Effector memory CD4-positive, alpha-beta T cell (primary cell): ENCODE measurements at places on chromosomes 1 and 21.

DNA sequence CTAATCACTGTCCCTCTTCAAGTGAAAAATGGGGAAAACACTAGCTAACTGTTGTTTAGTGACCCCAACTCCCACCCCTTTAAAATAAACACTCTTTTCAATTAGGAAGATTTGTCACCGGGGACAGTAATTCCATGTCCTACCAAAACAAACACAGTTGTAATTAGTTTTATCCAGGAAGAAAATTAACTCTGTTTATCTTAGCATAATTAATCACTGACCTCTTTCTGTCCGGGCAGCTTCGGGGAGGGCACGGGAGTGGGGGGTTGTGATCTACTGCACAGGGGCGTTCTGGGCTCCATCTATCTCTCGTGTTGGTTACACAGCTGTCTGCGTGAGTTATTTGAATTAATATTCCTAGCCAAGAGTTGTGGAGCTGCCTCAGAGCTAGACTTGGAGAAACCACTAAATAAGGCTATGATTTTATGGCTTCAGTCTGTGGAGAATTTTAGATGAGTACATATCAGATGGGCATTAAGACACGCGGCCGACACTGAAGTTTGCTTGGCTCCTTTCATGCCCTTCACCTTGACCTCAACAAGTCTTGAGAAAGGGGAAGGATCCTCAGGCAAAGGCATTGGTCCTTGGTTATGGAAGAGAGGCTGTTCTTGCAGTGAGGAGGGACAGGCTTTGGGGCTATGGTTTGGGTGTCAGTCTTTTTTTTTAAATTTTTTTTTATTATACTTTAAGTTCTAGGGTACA, 102.0 kb upstream of the TRABD2B start:
- DNase-seq: no peak

GRCh38 chr1:168509875-168510791, 33.7 kb downstream of the XCL2 start:
- DNase-seq: no peak

DNA sequence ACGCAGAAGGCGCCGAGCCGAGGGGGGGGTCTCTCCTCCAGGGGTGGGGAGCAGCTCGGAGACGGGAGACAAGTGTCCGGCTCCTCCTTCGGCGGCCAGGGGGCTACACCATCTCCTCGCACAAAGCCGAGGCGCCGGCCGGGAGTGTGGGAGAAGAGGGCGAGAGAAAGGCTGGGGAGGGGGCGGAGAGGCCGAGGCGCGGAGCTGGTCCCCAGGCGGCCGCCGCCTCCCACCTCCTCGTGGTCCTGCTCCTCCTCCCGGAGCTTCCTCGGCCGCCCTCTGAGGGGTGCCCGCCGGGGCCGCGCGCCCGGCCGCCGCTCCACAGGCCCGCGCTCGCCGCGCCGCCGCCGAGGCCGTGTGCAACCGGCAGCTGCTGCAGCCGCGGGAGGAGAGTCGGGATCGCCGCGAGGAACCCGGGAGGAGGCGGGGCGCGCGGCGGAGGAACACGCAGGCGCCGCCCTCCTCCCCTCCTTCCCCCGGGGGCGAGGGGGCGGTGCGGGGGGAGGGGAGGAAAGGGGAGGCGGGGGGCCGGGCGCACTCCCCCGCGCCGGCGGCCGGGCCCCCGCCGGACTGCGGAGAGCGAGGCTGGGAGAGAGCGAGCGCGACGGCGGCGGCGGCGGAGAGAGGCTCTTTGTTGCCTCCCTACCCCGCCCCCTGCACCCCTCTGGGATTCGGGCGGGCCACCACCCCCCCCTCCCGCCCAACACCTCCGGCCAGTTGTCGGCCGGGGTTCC, at the start of gene ENAH:
Gene ENAH, minus strand, starts transcription at position 395 of the 734 bp plus-strand sequence. CDS start 433 bp downstream, outside the sequence.
- DNase-seq: no peak

DNA sequence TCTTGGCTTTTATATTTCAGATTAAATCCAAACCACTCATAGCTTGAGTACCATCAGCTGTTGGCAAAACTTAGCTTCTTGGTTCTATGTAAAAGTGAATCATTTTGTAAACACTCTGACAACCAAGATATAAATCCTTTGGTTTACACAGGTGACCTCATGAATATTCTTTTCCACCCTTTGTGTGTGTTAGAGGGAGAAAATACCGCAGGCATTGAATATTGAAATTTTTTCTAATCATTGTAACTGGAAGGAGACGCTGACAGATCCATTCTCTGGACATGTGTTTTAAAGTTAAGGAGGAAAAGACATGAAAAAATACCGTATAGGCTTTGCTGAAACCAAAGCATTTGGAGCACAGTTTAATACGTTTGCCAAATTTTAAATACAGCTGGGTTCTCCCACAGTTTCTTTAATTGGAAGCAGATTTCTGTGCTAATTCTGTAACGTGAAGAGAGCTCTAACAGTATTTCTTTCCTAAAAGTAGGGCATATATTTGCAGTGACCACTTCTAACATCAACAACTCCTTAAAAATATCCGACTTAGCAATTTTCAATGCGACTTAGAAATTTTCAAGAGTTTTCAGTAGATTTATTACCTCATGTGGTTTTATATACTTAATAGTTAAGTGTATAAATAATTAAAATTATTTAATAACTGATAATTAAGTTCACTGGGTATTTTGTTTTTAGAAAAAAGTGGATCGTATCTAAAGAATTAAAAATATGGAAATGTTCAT, 388.2 kb downstream of the USP25 start:
- DNase-seq: no peak

- no peak for DNase-seq
Observed at GRCh38 chr1:235952950-235953615, 86.4 kb upstream of the LYST start.

DNA sequence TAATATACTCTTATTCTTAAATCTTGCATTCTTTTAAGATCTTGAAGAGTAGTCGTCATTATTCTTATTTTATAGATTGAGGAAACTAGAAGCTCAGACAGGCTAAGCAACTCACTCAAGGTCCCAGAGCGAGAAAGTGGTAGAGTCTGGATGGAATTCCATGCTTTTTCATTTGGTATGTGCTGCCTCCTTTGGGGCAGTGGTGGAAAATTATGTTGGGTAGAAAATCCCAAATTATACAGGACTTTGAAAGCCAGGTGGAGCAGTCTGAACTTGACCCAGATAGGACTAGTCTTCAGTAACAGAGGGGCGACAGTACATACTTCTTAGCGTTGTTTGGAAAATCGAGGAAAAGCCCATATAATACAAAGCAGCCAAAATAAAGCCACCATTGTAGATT, 205.6 kb downstream of the ATG4C start:
- DNase-seq: no peak

DNA sequence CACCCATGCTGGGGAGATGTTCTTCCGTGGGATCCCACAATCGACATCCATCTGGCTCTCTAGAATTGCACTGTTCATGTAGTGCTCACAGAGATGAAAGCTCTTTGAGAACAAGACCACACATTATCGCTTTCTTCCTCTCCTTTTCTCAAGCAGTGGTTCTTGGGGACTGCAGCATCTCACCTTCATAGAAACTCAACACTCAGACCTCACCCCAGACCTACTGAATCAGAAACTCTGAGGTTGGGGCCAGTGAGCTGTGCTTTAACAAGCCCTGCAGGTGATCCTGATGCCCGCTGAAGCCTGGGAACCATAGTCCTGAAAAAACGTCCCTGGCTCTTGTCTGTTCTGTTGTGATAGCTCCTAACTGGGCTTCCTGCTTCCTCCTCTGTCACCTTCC, 251.3 kb upstream of the FGGY start:
- no peak for DNase-seq

GRCh38 chr1:38589036-38589435, 270.5 kb downstream of the RRAGC start:
- no peak for DNase-seq

DNA sequence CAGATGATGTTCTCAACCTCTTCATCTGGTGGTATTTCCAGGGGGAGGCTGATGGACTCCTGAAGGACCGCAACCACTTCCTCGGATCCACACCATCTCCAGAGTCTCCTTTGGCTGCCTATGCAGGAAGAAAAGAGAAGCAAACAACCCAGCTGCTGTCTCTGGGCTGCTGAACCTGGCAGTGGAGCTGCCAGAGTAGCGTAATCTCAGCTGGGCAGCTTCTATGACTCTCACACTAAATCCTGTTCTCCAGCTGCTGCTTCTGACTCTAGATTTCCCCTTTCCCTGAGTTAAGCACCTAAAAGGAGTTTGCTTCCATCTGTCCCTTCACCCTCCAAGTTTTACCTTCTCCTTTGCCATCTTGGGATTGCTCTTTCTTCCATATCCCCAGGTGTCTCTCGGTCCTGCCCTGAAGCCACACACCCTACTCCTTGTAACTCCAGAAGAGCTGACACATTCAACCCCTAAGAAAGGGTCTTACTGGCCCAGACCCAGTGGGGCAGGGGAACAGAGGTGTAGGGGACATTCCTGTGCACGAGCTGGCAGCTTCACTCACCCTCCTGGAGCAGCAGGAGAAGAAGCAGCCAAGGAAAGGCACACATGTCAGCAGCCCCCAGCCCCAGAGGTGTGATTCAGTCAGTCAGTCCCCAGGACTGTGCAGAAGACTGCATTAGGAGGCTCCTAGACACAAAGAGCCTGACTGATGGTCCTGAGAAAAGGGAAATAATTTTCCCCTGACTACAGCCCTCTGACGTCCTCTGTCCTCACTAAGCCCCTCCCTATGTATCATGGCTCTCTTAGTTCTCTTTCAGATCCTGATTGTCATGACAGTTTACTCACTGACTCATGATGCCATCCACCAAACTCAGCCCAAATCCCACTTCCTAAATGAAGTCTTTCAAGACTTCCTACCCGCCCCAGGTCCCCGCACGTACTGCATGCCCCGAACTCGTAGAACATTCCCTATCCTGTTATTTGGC, at the start of gene SLAMF9:
Gene SLAMF9, minus strand, starts transcription at position 702 of the 980 bp plus-strand sequence. Its CDS starts 100 bp downstream, at position 602.
- no peak for DNase-seq

GRCh38 chr21:35297665-35298064, 248.6 kb upstream of the RUNX1 start:
- DNase-seq: no peak

- DNase-seq: no peak
Observed at GRCh38 chr1:43952731-43953346, 6.1 kb downstream of the IPO13 start.

DNA sequence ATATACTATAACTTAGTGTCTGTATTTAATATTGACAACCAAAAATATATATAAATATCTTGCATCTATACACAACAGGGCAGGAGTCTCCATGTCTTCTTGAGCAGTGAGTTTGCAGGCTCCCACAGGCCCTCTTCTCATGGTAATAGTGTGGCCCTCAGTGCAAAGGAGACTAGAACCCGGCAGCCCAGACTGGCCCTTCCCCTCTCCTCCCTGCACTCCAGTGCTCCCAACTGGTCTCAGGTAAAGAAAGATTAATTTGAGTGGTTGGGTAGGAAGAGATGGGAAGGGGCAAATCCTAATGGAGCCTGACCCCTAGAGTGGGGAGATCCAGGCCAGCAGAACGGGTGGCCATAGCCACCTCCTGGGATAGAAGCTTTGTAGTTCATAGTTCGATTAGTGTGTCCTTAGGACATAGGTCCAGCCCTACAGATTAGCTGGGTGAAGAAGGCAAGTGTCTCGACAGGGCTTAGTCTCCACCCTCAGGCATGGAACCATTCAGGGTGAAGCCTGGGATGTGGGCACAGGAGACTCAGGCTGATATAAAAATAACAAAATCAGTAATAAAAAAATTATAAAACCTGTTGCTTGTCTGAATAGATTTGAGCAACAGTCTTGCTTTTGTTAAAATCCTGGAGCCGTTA, 32.3 kb downstream of the SLC2A1 start:
- no peak for DNase-seq

DNA sequence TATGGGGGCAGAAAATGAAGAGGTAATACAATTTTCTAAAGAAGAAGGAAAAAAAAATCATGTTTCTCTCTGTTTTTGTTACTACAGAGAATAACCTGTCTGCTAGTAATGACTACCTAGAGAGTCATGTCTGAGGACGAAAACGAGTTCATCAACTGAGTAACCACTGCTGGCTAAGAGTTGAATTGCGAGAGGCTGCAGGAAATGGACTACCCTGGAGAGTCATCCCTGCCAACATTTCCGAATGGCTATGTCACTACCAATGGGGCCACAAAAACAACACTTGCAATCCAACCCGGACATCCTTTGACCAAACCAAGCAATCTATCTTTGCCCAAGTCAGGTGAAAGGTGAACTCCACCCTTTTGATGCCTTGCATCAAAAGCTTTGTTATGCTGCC, 120.6 kb downstream of the FCRL5 start:
- no peak for DNase-seq

DNA sequence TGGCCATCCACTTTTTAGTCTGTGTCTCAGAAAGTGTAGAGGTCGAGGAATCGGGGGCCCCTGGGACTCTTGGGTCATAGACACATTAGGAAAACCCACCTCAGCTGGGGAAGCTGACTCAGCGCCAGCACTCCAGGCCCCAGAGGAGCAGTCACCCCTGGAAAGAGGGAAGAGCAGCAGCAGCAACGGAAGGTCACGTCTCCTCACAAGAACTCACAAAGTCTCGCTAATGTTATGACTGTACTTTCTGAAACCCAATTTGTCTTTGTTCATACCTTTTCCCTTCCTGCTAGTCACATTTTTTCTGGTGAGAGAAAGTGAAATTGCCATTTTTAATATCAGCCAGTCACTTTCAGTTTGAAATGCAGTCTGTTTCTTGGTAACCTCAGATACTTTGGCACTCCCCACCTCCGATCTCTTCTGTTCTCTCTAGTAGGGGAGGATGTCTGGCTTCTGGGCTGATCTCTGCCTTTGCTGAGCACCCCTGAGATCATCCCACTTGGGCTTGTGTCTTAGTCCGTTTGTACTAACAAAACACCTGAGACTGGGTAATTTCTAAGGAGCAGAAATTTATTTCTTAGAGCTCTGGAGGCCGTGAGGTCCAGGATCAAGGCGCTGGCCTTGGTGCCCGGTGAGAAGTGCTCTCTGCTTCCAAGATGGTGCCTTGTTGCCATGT, 6.0 kb upstream of the NLRP3 start:
- DNase-seq: no peak

GRCh38 chr1:34167389-34167788, 2.4 kb upstream of the CSMD2 start:
- DNase-seq: no peak

DNA sequence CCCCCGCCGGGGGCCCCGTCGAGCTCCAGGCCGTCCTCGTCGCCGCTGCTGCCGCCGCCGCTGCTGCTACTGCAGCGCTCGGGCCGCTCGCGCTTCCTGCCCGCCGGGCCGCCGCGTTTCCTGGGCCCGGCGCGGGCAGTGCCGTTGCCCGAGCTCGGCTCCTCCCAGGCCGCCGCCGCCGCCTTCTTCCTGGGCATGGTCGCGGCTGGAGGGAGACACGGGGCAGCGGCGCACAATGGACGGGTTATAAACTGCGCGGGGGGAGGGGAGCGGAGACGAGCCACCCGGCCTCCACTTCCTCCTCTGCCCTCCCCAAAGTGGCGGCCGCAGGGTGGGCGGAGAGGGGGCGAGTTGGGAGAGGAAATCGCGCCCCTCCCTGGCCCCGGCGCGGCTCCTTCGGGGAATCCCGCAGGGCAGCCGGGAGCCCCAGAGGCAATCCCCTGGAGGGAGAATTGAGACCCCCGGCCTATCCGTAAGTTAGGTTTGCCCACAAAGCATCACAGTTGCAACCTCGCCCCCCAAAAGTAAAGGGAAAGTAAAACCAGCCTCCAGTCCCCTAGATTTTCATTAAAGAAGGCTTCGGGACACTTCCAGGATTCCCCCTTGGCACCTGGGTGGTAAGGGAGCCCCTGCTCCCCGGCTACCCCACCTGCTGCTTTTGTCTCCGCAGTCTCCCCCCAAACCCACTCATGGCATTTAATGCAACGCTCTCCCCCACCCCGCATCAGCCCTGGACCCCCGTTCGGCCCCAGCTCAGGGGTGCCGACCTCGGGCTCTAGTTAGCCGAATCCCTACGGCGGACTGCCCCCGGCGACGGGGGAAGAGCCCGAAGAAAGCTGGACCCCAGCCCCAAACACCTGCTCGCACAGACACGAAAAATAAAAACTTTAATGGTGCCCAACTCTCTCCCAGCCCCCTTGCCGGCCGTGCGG, 893 bp downstream of the RCC2 start:
- DNase-seq: peak; percentile 51

GRCh38 chr1:228289996-228290881, 82.4 kb downstream of the OBSCN start:
- DNase-seq: no peak
